ENCODE measurements at places on chromosomes 1 and 21.

GRCh38 chr1:35646043-35646442 lies 4.7 kb upstream of the PSMB2 start:
- DNase-seq, result no peak

GRCh38 chr1:87182611-87183010 lies 146.1 kb upstream of the LMO4 start:
- no peak for DNase-seq

DNA sequence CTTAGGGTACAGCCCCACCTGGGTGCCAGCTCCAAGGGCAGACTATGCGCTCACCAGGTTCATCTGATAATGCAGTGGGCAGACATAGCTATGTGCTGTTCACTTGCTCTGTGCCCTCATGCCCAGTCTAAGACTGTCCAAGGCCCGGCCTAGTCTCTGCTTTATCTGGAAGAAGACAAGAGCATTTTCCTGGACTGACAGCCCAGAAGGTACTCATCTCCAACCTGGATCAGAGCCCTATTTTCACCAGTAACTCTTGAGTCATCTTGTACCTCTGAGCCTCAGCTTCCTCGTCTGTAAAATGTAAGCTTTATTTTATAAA lies 28.5 kb upstream of the LRRC8C start:
- DNase-seq, result no peak

DNA sequence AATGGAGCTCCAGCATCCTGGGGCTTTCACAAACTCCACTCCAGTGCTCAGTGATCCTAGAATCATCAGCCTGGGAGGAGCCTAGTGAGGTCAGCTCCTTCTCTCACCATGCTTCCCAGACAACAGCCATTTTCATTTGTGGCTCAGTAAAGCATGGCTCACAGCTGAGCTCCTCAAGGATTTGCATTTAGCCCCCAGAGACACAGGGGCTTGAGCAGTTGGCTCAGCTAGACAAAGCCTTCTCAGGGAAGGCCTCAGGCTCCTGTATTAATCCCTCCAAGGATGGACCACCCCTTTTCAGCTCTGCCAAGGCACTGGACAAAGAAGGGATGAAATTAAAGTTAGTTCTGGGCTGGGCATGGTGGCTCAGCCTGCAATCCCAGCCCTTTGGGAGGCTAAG lies 39.5 kb downstream of the ERI3 start:
- no peak for DNase-seq

- DNase-seq, result no peak
Observed at GRCh38 chr1:68281946-68282615, 49.8 kb upstream of the WLS start.

GRCh38 chr21:33042812-33043211 lies 17.1 kb downstream of the OLIG2 start:
- peak; percentile 93 for DNase-seq

DNA sequence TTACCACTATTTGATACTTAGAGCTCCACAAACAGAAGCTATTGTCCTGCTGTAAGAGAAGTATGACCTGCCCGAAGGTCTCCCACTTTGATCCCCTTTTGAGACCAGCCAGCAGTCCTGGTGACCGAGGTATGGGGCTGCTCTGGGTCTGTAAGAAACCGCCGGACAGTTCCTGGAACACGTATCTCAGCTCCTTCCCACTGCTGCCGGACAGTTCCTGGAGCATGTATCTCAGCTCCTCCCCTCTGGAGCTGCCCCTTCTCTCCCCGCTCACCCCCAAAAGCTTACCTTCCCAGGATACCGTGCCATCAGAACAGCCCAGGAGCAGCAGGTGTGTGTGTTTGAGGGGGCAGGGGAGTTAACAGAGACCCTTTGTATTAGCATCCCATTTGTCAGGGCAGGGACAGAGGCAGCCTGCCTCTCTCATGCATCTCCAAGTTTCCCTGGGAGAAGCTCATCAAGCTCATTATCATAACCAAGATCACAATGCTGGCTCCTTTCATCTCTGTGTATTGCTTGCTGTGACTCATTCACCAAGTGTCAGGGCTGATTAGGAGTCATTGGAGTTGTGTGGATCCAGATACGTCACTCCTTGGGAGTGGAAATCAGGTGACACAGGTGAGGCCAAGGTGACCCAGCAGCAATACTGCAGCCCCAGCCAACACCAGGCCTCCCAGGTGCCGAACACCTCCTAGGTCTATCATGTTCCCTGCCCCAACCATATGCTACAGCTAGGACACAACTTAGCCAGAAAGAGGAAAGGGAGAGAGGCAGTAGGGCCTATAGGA lies 25.3 kb downstream of the OPTC start:
- no peak for DNase-seq

DNA sequence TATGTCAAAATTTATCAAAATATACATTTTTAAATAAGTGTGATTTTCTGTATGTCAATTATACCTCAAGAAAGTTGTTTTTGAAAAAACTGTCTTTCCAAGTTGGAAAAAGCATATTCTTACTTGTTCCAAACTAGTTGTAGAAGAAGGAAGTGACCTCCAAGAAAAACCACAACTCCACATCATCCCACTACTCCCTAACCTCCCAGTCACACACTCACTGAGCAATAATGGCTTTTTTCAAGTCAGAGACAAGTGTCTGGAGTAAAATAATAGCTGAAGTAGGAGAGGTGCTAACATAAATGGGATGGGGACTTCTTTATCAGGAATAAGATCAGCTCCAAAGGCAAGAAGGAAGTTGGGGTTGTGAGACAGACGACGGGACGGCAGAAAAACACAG lies 13.4 kb downstream of the EPRS1 start:
- DNase-seq, result no peak

DNA sequence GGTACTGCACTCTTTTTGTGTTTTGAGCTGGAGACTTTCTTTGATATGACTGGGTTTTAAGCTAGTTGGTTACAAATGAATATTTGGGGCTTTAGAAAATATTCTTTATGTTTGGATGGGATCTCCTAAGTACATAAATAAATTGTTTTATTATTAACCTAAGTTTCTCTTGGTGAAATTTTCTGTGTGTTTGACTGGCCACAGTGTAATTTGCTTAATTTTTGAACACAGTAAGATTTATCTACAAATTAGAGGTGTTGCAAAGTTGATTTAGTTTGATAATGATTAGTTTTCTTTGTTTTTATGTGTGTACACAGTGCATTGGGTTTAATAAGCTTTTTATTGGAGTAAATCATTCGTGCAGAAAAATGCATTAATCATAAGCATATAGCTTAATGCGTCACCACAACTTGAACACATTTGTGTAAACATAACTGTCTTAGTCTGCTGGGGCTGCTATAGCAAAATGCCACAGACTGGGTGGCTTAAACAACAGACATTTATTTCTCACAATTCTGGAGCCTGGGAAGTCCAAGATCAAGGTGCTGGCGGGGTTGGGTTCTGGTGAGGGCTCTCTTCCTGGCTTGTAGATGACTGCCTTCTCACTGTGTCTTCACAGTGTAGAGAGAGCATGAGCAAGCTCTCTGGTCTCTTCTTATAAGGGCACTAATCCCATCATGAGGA lies 17.4 kb upstream of the SLC6A9 start:
- peak; percentile 72 for DNase-seq

DNA sequence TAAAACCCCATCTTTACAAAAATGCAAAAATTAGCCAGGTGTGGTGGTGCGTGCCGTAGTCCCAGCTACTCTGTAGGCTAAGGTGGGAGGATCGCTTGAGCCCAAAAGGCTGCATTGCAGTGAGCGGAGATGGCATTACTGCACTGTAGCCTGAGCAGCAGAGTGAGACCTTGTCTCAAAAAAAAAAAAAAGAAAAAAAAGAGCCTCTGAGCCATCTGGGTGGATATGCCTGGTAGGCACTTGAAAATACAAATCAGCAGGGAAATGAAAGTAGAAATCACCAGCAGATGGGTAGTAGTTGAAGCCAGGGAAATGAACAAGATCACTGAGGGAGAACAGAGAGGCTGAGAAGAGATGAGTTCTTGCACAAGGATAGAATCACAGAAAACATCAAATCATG lies 131.0 kb upstream of the HMCN1 start:
- no peak for DNase-seq

GRCh38 chr1:55060133-55060999 lies 21.0 kb downstream of the PCSK9 start:
- DNase-seq, result no peak

DNA sequence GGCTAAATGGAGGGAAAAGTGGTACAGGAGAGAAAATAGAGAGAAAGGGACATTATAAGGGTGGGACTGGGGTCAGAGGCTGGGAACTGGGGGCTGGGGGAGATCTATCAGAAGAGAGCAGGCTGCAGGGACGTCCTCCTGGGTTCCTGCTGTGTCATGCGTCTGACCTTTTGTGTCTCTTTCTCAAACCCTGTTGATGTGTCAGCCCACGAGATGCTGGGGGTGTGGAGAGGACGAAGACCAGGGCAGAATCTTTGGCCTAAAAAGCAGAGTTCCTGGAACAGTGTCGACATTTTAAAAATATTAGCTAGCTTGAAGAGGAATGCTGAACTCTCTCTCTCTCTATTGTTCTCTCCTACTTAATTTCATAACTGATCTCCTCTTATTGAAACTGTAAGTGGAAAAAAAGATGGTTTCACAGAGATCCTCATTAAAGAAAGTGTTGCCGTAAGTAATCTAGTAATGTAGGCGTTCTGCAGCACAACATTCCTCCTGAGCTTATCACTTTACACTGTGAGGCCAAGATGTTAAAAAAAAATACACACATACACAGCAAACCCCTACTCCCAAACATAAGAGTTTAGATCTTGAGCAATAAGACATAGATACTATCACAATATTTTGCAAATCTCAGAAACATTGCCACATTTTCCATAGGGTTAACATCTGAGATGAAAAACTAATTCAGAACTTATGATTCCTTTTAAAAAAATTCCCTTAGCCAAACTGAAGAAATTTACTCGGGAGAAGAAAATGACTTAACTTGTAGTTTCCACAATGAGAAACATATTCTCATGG lies 52.6 kb downstream of the RUNX1 start:
- peak; percentile 58 for DNase-seq

DNA sequence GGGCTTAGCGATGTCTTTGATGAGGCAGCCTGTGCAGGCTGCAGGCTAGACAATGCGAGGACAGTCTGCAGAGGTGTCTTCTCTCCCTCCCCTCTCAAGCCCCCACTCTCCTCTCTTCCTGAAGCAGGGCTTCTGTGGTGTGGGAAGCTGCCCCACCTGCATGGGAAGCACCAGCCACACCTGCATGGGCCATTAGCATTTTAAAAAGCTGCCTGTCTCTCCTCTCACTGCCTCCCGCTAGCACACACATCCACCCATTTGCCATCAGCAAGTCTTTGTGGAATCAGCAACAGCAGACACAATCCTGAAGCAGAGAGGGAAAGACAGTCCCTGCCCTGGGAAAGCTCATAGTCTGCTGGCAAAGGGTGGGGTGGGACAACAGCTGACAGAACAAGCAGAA lies 53.1 kb downstream of the NAV1 start:
- no peak for DNase-seq

- no peak for DNase-seq
Observed at GRCh38 chr1:109985247-109986053, 885 bp downstream of the AHCYL1 start.

DNA sequence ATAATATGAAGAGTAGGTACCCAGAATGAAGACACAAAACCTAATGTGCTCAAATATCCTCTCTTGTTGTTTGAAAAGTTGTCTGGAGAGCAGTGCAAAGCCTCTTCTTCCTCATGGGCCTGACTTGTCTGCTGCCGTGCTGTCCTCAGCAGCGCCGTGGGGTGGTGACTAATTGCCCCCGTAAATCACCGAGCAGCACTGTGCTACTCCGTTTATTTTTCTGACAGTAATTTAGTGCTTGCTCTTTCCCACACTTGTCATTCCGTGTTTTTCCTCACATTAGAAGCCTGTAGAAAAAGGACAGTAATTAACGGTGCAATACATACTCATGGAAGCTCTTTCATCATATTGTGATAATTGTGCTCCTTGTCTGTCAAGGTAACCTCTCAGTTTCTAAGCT lies 114.8 kb upstream of the BARHL2 start:
- no peak for DNase-seq

DNA sequence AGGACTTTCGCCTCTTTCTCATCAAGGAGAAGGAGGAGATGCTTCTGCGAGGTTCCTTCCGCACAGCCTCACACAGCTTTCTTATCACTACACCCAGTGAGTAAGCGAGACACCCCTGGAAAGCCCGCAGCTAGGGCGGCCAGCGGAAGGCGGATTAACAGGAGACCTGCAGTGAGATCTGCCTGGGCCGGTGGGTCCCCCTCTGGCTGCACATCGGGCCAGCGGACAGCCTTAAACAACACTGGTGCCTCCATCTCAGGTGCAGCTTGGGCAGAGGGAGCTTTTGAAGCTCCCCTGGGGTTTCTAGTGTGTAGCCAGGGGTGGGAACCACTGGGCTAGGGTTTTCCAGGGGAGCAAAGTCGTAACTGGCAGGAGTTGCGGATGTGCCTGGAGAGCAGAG lies 17.5 kb upstream of the MTARC1 start:
- no peak for DNase-seq

- DNase-seq, result no peak
Observed at GRCh38 chr1:186780076-186780475, 48.7 kb upstream of the PLA2G4A start.

GRCh38 chr1:176802316-176802715 lies 339.3 kb downstream of the PAPPA2 start:
- no peak for DNase-seq

DNA sequence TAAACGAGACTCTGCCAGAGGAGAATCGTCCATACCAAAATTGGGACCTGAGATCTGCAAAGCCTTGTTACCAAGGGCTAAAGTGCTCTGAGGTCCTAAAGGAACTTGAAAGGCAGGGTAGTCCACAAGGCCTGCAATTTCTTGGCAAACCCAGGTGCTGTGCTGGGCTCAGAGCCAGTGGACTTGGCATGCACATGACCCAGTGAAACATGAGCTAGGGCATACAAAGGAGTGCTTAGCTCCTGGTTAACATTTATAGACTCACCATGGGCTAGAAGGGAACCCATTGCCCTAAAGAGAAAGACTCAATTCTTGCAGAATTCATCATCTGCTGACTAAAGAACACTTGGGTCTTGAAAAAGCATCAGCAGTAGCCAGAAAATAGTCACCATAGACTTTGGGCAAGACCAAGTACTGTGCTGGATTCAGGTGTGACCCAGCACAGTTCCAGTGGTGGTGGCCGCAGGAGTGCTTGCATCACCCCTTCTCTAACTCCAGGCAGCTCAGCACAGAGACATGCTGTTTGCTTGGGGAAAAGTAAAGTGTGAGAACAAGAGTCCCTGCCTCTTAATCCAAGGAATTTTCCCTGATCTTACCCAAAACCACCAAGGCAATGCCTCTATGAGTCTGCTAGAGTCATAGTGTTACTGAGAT lies 1069.4 kb upstream of the ADGRL2 start:
- DNase-seq, result no peak

- peak; percentile 77 for DNase-seq
Observed at GRCh38 chr1:33971018-33971710, 107.3 kb downstream of the HMGB4 start.

- no peak for DNase-seq
Observed at GRCh38 chr1:198651650-198652400, 13.0 kb downstream of the PTPRC start.

DNA sequence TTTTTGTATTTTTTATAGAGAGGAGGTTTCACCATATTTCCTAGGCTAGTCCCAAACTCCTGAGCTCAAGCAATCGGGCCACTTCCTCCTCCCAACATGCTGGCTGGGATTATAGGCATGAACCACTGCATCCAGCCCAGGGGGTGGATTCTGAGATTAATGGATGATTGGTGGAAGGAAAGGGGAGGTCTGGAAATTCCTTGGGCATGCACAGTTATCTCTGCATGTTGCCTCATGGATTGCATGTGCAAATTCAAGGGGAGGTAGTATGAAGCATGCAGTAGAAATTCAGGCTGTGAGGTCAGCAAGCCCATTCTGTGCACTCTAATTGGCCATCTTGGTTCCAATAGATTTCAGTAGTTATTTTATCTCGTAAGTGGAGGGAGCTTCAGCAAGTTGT lies 124.4 kb downstream of the SPATA46 start:
- DNase-seq, result no peak

- no peak for DNase-seq
Observed at GRCh38 chr1:34013136-34013535, 149.3 kb downstream of the HMGB4 start.
